ENCODE measurements at places on chromosomes 6 and 20.

- no peaks in the 10 kb centered on the region for H3K27me3 ChIP-seq
- H3K27ac ChIP-seq: no peak overlapping the region
- no peaks in the 10 kb centered on the region for H3K36me3 ChIP-seq
- DNase-seq: no peak
Observed at GRCh38 chr6:5976811-5977210, 29.9 kb downstream of the NRN1 start.

GRCh38 chr6:105326833-105327770, 75.8 kb downstream of the PREP start:
- H3K27me3 ChIP-seq: no peaks in the 10 kb centered on the region
- peaks cover 34% of the 10 kb centered on the region for H3K36me3 ChIP-seq
- H3K27ac ChIP-seq: no peak overlapping the region
- H3K4me3 ChIP-seq: no peak overlapping the region
- no peak for DNase-seq

DNA sequence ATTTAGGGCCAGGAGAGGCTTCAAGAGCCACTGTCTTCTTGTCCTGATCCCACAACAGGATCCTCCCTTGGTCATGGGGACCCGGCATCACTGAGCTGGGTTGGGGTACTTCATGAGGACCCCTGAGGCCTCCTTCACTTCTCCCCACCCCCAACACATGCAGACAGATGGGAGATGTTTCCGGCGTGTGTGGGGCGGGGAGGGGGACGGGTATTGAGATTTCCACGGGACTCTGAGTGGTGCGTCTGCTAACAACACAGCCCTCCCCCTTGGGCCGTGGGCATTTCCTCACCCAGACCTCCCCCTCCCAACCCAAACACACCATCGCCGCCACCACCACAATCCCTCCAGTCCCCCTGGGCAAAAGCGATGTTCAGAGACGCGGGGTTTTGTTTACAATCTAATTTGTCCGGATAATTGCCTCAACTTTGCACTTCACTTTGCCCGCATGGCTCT, 906 bp upstream of the FOXP4 start:
- H3K4me3 ChIP-seq: peak overlapping the region; percentile 60
- H3K4me1 ChIP-seq: peaks cover 37% of the 10 kb centered on the region
- H3K27me3 ChIP-seq: peaks cover 17% of the 10 kb centered on the region
- H3K27ac ChIP-seq: no peak overlapping the region

DNA sequence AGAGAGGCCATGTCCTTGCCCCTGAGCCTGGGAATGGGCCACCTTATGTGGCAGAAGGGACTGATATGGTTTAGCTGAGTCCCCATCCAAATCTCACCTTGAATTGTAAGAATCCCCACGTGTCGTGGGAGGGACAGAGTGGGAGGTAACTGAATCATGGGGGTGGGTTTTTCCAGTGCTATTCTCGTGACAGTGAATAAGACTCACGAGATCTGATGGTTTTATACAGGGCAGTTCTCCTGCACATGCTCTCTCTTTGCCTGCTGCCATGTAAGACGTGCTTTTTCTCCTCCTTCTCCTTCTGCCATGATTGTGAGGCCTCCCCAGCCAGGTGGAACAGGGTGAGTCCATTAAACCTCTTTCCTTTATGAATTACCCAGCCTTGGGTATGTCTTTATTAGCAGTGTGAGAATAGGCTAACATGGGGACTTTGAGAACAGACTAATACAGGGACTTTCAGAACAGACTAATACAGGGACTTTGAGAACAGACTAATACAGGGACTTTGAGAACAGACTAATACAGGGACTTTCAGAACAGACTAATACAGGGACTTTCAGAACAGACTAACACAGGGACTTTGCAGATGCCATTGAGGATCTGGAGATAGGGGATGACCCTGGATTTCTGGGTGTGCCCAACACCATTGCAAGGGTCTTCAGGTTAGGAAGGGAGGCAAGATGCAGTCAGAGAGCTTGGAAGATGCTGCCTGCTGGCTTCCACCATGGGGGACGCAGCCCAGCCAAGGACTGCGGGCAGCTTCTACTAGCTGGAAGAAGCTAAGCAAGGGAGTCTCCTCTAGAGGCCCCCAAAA, 86.9 kb downstream of the RAMACL start:
- H3K4me3 ChIP-seq: no peak overlapping the region
- H3K27ac ChIP-seq: no peak overlapping the region
- no peak for DNase-seq
- no peaks in the 10 kb centered on the region for H3K36me3 ChIP-seq

DNA sequence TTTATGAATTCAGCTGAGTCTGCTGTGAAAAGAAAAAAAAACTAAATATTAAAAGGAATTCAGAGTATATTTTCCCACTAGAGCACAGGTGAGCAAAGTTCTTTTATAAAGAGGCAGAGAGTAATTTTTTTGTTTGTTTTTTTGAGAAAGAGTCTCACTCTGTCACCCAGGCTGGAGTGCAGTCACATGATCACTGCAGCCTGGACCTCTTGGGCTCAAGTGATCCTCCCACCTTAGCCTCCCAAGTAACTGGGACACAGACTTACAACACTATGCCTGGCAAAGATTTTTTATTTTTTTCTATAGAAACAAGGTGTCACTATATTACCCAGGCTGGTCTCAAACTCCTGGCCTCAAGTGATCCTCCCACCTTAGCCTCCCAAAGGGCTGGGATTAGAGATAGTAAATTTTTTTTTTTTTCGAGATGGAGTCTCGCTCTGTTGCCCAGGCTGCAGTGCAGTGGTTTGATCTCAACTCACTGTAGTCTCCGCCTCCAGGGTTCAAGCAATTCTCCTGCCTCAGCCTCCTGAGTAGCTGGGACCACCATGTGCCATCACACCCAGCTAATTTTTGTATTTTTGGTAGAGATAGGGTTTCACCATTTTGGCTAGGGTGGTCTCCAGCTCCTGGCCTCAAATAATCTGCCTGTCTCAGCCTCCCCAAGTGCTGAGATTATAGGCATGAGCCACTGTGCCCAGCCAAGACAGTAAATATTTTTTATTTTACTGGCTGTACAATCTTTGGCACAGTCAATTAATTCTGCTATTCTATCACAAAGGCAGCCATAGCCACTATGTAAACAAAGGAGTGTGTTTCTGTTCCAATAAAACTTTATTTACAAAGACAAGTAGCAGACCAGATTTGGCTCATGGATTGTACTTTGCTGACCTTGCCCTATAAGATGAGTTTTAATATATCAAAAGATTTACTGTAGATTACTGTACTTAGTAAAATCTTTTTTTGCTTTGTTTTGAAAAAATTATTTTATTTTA, 14.5 kb upstream of the B4GALT5 start:
- no peaks in the 10 kb centered on the region for H3K27me3 ChIP-seq
- no peaks in the 10 kb centered on the region for H3K36me3 ChIP-seq
- no peak overlapping the region for H3K4me3 ChIP-seq
- peaks cover 10% of the 10 kb centered on the region for H3K4me1 ChIP-seq
- no peak overlapping the region for H3K27ac ChIP-seq
- DNase-seq: no peak

- no peaks in the 10 kb centered on the region for H3K4me1 ChIP-seq
- no peaks in the 10 kb centered on the region for H3K27me3 ChIP-seq
- no peak overlapping the region for H3K4me3 ChIP-seq
- no peak for DNase-seq
- no peaks in the 10 kb centered on the region for H3K36me3 ChIP-seq
- no peak overlapping the region for H3K27ac ChIP-seq
Observed at GRCh38 chr6:40807484-40807883, 220.3 kb upstream of the LRFN2 start.
